ENCODE measurements at places on chromosomes 5 and 9.

- DNase-seq, result no peak
Observed at GRCh38 chr5:14465776-14466175, 115.8 kb upstream of the OTULINL start.

GRCh38 chr5:158798140-158798539, 301.6 kb downstream of the EBF1 start:
- DNase-seq, result no peak

- DNase-seq, result peak; percentile 65
Observed at GRCh38 chr5:83331842-83332241, 139.7 kb upstream of the VCAN start.

- no peak for DNase-seq
Observed at GRCh38 chr9:70534061-70534460, 119.6 kb upstream of the KLF9 start.

- no peak for DNase-seq
Observed at GRCh38 chr5:146188358-146188757, 5.9 kb upstream of the LARS1 start.

DNA sequence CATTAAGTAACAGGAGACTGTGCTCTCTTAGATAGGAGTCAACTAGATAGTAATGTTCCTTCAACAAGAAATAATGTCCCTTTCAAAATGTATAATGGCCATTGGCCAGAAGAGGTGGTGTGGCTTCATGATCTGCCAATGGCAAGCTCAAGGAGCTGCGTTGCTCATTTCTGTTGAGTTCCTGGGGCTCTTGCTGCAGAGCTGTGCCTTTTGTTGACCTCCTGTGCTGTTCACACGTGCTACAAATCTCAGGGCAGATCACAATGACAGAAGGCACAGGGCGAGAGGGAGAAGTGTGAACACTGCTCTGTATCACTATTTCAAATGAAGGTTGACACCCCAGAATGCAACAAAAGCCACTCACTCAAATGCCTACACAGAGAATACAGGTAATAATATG, 16.0 kb upstream of the TBC1D2 start:
- DNase-seq, result no peak

DNA sequence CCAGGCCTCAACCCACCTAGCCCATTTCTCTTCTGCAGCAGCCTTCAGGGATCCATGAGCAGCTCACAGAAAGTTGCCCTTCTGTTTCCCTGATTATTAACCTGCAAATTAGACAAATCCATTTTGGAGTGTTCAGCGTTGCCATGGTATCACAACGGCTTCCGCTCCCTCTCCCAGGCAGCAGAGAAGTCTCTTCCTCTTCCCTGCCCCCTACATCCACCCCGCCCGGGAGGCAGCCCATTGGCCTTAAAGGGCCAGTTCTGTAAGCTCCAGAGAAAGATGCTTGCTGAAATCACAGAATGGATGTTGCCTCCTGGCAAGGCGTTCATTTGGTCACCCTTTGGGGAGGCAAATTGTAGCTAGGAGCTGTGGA, 47.7 kb upstream of the BOD1 start:
- DNase-seq, result no peak

- DNase-seq, result no peak
Observed at GRCh38 chr9:98502976-98503325, 205.8 kb downstream of the GABBR2 start.

- no peak for DNase-seq
Observed at GRCh38 chr5:135141303-135142268, 107.6 kb upstream of the PITX1 start.

GRCh38 chr5:34047774-34048572, 5.0 kb upstream of the C1QTNF3 start:
- no peak for DNase-seq

DNA sequence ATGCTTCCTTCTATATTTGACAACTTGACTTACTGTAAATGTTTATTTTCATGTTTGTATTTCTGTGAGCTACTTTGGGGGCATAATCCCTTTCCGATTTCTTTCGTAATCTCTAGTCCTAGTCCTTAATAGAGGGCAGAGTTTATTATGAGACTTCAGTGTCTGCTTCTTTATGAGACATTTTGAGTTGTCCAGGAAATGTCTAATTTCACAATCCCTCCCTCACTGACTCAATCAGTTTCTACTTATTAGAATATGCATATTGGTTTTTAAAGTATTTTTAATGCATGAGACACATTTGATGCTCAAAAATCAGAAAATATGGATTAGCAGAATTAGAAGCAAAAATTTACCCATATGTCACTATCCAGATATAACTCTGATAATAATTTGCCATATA, 160.9 kb downstream of the FOCAD start:
- no peak for DNase-seq

DNA sequence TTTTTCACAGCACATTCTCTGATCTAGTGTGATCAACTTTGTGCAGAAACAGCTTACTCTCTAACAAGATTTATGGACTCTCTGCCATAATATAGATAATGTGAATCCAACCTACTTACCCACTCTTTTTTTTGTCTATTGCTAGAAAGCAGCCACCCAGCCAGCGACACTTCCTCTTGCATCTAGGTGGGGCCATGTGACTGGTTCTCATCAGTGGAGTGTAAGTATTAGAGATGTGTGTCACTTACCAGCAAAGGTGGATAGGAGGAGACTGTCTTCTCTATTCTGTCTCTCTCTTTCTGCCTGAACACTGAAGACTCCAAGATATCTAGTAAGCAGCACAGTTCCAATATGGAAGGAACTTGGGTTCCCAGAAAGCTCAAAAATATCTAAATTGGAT, 174.8 kb downstream of the MCTP1 start:
- no peak for DNase-seq

- no peak for DNase-seq
Observed at GRCh38 chr5:115544043-115544435, 536 bp downstream of the FEM1C start.

- DNase-seq, result peak; percentile 92
Observed at GRCh38 chr5:76790632-76791290, 28.1 kb upstream of the F2RL1 start.

GRCh38 chr5:101009758-101010519, 106.9 kb upstream of the ST8SIA4 start:
- DNase-seq, result no peak

DNA sequence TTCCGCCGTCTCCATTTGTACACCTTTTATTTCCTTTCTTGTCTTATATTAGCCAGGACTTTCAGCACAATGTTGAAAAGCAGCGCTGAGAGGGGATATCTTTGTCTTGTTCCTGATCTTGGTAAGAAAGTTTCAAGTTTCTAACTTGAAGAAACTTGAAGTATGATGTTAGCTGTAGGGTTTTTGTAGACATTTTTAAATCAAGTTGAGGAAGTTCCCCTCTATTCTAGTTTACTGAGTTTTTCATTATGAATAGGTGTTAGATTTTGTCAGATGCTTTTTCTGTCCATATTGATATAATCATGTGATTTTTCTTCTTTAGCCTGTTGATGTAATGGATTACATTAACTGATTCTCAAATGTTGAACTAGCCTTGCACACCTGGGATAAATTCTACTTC, 425.7 kb downstream of the PIK3R1 start:
- DNase-seq, result no peak

GRCh38 chr5:119383008-119383407, 27.2 kb downstream of the TNFAIP8 start:
- no peak for DNase-seq

- peak; percentile 63 for DNase-seq
Observed at GRCh38 chr5:16736158-16736995, 119.6 kb upstream of the RETREG1 start.

GRCh38 chr5:137372016-137372772, 126.9 kb downstream of the SPOCK1 start:
- no peak for DNase-seq

- DNase-seq, result no peak
Observed at GRCh38 chr9:17116400-17116837, 18.4 kb upstream of the CNTLN start.

GRCh38 chr5:157384971-157385709, 74.9 kb upstream of the NIPAL4 start:
- DNase-seq, result peak; percentile 100

DNA sequence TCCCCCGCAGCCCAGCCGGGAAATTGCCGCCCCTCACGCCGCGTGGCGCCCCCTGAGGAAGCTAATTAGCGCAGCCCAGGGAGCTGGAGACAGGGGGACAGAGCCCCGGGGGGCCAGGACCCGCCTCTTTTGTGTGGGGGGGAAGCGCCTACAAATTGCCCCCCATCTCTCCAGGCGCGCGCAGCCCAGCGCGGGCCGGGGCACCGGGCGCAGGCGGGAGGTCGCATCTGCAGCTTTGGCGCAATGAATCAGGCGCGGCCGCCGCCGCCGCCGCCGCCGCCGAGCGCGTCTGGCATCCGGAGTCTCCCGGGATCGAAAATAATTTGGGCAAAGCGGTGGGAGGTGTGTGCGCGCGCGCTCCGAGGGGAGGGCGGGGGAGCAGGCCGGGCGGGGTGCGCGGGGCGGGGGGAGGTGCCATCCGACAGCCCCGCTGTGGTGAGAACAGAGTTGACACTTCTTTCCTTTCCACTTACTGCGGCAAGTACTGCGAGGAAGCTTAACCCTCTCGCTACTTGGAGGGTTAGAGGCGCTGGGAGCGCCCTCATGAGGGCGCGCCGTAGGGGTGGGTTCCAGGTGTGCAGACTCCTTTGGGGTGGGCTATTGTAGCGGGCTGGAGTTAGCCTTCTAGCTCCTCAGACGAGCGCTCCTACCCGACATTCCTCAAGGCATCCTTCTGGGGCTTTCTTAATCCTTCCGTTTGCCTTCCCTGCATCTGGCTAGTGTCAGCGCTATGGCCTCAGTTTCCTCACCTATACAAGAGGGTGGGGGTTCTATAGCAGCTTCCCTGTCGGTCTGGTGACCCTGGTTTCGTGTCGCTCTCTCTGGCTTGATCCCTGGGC, 63.1 kb downstream of the CXXC5 start:
- no peak for DNase-seq

DNA sequence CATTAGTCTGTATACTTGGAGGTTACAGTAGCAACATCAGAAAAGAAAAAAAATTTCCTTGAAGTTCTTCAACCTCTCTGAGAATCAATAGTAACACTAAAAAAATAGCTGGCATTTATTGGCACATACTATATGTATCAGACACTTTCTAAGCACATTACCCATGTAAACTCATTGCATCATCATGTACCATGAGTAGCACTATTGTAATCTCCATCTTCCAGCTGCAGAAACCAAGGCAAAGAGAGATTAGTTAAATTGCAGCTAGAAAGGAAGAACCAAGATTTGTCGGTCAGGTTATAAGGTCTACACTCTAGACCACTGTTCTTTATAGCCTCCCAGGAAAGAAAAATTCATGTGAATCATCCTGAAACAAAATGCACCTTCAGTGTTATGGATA, 31.4 kb upstream of the RAB3C start:
- DNase-seq, result no peak

DNA sequence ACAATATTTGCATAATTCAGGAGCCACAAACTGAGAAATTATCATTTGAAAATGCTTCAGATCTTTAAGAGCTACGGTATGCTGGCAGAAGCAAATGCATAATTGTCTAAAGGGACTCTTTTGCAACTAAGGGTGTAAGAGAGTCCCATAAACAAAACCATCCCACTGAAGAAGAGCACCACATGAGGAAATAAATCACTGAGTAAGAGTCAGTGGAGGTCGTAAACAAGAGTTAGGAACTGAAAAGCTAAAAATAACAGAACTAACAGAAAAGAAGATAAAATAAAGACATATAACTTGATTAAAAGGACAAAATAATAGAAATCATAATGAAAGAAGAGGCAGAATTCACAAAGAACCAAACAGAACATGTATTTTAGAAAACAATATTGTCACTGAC, 3.5 kb upstream of the SMC2 start:
- DNase-seq, result no peak

GRCh38 chr5:102649731-102650130, 105.4 kb upstream of the PAM start:
- DNase-seq, result peak; percentile 18

GRCh38 chr5:138274189-138274853, at the start of gene GFRA3:
TSS of gene GFRA3 (minus strand) at chr5:138274621. CDS start at chr5:138274424, 197 bp downstream.
- no peak for DNase-seq

- DNase-seq, result no peak
Observed at GRCh38 chr5:1239505-1240251, 14.5 kb downstream of the SLC6A18 start.

DNA sequence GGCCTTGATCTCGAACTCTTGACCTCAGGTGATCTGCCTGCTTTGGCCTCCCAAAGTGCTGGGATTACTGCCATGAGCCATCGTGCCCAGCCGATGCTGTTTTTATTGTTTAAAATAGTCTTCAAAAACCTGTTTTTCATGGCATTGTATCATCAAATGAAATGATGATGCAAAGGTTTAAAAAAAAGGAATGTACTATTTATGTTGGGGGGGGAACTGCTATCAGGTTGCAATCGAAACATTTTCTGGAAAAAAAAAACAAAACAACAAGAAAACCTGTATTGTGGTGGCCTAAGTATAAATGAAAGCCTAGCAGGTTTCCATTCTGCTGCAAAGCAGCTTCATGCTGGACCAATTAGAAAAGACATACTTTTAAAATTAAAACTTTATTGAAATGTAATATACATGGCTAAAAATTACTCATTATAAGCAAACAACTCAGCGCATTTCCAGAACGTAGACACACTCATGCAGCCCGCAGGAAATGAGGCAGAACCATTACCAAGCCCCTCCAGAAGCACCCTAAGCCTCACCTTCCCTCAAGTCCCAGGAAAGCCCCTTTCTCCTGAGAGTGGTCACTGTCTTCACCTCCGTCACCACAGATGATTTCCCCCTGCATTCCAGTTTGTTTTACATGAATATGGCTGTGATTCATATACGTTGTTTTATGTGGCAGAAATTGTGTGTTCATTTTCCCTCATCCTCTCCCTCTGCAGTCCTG, 19.0 kb downstream of the GPR107 start:
- DNase-seq, result peak; percentile 15

- no peak for DNase-seq
Observed at GRCh38 chr9:115191667-115192066, 73.7 kb upstream of the TNC start.

- no peak for DNase-seq
Observed at GRCh38 chr9:90521811-90522570, 120.6 kb downstream of the DIRAS2 start.

- no peak for DNase-seq
Observed at GRCh38 chr5:143554918-143555477, 151.5 kb upstream of the NR3C1 start.

DNA sequence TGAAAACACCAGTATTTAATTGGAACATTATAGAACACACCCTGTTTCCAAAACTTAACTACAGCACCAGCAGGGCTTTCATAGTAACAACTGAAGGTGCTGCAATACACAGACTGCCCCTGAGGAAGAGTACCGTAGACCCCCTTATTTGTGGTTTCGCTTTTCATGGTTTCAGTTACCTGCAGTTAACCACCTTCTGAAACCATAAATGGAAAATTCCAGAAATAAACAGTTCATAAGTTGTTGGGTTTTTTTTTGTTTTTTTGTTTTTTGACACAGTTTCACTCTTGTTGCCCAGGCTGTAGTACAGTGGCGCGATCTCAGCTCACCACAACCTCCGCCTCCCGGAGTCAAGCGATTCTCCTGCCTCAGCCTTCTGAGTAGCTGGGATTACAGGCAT, 9.5 kb upstream of the GLDC start:
- DNase-seq, result no peak

- DNase-seq, result no peak
Observed at GRCh38 chr5:179668391-179668790, 12.4 kb downstream of the CBY3 start.

GRCh38 chr5:87541033-87541432, 128.3 kb upstream of the CCNH start:
- peak; percentile 0 for DNase-seq
